Stromal cell of bone marrow (primary cell): ENCODE measurements at places on chromosomes 2 and 18.

- DNase-seq, result no peak
Measured at GRCh38 chr2:232466221-232466620, 10.3 kb downstream of the ALPI start.

GRCh38 chr2:191150600-191151330 lies at the start of gene STAT4:
Gene STAT4 (minus strand): TSS chr2:191150994. CDS start chr2:191148203, 2,791 bp downstream.
- no peak for DNase-seq

DNA sequence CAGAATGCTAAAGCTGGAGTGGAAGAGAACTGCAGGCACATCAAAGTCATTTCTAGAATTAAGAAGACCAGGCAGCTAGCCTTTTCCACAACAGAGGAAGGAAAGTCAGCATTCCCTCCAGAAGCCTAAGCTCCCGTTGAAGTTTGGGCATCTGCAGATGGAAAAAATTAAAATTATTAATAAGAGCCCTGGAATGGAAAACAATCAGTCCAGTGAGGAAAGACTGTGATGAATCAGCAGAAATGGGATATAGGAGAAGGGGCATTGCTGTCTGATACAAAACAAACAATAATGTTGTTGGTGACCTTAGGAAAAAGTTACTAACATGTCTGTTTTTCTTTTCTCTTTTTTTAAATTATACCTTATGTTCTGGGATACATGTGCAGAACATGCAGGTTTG lies 450.7 kb upstream of the SLC14A2 start:
- DNase-seq, result peak; percentile 56

DNA sequence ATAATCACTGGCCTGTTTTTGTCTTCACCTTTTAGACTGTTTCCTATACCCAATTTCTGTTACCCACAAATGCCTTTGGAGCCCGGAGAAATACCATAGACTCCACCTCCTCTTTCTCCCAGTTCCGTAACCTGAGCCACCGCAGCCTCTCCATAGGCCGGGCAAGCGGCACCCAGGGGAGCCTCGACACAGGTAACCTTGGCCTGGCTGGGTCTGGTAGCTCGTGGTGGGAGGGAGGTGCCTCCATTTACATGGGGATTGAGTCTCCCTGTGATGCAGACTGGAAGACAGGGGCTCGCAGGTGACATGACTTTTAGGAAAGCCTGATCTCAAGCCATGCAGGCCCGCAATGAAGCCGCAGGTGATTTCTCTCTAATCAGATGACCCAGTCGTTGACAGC lies 100.6 kb downstream of the CABLES1 start:
- DNase-seq, result no peak

DNA sequence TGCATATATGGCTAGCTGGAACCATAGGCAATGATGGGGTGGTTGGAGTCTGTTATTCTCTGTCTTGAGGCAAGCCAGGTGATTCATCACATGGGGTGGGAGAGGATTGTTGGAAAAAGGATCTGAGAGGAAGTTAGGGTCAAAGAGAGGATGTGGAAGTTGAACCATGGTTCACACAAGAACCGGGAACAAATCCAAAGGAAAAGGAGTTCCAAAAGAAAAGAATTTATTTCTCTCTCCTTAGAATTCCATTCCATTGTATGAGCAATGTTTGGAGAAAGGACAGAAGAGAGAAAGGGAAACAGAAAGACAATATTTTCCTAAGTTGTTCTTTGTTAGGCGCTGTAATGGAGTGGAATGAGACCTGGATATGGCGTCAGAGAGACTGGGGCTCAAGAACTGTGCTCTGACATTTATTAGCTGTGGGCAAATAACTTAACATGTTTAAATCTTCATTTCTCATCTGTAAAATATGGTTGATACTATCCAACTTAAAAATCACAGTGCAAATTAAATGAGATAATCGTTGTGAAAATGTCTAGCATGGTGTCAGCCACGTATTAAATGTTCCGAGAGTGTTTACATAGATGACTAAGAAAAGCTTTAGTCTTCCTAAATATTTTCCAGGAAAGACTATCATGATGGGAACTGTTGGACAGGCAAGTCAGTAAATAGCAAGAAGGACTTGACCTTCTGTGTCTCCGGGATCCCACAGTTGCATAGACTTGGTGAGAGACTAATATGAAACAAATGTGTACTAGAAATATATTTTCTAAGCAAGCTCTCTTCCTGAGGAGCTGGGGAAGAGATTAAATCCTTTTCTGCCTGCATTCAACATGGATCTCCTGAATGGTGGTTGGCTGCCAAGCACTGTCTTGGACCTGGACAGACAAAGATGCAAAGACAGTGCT lies 71.4 kb downstream of the TRIB2 start:
- peak; percentile 77 for DNase-seq

DNA sequence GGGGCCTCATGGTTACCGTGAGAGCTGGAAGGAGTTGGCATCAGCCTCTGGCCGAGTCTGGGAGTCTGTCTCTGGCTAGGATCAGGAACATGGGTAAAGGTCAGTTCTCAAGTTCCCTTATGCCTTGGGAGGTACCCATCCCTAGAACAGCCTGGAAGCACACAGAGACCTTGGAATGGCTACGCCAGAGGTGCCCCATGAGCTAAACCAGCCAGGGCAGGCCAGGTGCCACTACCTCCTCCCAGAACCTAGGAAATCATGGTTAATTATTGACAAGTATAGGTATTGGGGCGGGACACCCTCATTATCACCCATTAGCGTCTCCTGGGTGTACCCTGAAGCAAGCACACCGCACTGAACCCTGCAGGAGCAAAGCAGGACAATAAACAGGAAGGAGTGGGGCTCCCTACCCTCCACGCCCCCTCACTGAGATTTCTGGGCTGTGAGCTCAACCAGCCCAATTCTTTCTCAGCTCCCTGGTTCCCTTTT lies 3.0 kb upstream of the ASPRV1 start:
- no peak for DNase-seq

GRCh38 chr2:219282375-219282774 lies 3.2 kb downstream of the DNAJB2 start:
- DNase-seq, result no peak

GRCh38 chr18:37409878-37410277 lies 155.7 kb downstream of the CELF4 start:
- DNase-seq, result no peak

DNA sequence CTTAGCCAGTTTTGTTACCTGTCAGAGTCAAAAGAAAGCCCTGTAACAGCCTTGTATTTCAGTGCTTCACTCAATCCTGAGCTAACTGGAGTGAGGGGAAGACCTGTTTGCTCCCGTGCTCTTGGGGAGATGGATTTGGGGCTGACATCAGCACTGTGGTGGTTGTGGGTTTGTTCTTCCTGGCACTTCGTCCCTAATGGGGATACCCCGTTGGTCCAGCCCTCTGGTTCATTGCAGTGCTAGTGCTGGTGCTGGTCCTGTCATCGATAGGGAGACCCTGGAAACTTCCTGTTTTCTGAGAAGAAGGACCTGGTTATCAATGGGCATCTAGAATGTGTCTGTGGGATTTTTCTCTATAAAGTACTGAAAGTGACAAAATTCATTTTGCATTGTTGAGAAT lies 205.4 kb downstream of the ZNF407 start:
- no peak for DNase-seq

- no peak for DNase-seq
Measured at GRCh38 chr18:62612776-62613175, 90.0 kb downstream of the ZCCHC2 start.

DNA sequence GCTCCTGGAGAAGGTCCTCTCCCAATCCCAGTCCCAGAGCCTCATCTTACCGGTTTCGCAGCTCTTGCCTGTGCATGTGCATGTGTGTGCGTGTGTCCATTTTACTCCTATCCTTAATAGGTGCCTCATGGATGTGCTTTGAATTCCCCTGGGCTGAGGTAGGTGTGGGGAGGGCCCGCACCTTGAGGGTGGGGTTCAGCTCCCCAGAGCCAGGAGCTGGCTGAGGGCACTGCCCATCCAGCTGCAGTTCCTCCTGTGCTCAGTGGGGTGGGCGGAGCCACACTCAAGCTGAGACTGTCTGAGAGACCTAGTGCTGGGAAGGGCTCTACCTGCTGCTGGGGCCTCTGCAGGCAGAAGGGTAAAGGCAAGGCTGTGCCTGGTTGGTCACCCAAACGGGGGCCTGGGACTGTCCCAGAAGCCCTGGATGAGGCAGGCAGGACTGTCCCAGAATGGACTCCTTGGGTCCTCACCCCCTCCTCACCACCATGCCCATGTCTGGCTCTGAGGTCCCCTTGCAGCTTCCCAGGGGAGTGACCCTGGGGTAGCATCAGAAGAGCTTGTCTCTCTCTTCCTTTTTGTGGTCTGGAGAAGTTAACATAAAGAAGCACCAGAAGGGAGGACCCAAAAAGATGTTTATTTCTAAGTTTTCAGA lies 8.9 kb downstream of the GDF7 start:
- DNase-seq, result no peak

DNA sequence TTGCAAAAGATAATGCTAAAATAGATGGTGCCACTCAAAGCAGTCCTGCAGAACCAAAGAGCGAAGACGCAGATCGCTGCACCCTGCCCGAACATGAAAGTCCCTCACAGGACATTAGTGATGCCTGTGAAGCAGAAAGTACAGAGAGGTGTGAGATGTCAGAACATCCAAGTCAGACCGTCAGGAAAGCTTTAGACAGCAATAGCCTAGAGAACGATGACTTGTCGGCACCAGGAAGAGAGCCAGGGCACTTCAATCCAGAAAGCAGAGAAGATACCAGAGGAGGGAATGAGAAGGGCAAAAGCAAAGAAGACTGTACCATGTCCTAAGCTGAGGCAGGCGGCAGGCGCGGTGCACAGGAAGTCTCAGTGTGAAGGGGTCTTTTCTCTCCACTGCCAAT lies 34.8 kb upstream of the RBM44 start:
- no peak for DNase-seq

GRCh38 chr2:189517847-189518535 lies 62.6 kb downstream of the SLC40A1 start:
- DNase-seq, result peak; percentile 53

- no peak for DNase-seq
Measured at GRCh38 chr2:148102641-148103040, 81.8 kb downstream of the MBD5 start.

- no peak for DNase-seq
Measured at GRCh38 chr2:178506524-178506923, 26.3 kb downstream of the PLEKHA3 start.

DNA sequence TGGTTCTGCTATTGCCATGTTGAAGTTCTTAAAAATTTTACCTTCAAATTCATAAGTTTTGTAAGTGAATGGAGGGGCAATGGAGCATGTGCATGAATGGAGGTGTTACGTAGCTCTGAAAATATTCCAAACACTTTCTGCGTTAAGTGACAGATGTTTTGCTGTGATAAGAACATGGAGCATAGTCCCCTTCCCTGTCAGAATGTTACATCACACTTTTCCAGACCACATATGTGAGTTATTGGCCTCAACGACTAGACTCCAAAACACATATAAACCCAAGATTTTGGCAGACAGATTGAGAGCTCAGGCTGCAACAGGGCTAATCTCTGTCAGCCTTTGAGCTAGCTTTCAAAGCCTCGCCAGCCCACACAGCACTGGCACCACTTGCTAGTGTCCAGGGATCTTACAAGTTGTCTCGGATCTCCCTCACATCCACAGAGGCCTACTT lies 27.2 kb upstream of the MFSD6 start:
- DNase-seq, result no peak

DNA sequence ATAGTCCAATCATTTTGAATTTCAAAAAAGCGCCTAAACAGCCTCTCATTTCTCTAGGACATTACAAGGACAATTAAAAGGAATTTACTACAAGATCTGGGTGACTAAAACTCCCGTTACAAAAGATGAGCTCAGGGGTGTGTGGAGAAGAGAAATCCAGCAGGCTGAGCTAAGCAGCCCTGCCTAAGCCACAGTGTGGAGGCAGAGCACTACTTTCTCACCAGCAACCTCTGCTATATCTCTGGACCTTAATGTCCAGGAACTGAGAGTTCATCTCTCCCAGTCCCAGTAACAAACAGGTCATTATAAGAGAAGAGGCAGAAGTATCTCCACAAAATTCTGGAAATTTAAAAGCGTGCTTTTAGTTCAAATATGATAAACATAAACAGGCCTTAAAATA lies 18.9 kb upstream of the ANKRD62 start:
- DNase-seq, result no peak

GRCh38 chr2:149858216-149858615 lies 270.6 kb upstream of the MMADHC start:
- no peak for DNase-seq

DNA sequence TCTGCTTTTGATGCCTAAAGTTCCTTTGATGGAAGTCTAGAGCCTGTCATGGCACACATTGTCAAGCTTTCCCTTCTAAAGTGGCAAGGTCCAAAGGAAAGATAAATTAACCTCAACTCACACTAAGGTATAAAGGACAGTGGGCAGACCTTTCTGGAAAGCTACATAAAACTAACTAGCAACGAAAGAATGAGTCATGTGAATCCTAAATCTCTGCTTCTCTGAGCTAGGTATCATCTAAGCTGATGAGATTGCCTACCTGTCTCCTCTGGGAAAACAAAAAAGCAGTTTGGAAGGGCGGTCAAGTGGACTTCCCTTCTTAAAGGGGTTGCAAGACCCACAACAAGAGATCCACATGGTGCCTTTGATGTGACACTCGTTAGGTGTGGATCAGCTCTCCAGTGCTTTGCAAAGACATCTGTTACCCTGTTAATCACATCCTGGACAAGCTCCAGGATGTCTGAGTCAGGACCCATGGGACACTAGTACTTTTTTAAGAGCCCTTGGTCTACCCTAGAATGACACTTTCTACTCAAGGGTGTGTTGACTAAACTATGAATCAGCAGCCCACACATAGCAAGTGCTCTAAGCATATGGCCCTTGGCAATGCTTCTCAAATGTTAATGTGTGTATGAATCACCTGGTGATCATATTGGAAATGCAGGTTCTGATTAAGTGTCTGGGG lies 173.5 kb downstream of the ALK start:
- peak; percentile 95 for DNase-seq

- no peak for DNase-seq
Measured at GRCh38 chr2:15096873-15097272, 464.3 kb downstream of the NBAS start.

DNA sequence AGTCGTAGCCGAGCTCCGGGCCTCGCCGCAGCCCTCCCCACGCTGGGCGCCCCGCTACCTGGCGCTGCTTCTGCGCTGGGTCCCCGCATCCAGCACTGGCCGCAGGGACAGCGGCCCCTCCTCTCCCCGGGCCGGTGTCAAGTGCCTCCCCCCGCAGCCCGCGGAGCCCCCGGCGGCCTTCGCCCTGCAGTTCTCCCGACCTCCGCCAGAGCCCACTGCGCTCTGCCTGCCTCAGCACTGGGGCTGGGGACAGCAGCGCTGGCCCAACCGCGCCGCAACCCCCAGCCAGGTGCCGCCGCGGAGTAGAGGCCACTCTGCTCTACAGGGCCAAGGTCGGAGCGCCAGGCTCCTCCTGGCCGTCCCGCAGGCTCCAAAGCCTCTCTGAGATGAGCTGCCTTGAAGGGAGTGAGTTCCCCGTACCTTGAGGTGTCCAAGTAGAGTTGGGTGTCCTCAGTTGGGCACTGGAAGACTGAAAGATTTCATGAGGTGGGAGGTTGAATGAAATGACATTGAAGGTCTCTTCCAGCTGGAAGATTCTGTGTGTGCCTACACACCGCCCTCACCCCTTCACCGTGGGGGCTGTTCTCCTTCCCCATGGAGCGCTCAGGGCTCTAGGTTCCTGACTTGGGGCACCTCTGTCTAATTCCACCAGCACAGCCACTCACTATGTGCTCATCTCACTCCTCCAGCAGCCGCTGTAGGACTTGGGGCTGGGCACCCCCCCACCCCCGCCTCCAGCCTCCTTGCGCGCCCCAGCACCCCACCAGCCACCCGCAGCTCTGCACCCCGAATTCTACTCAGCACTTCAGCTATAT lies 854 bp upstream of the DNMT3A start:
- DNase-seq, result peak; percentile 52

GRCh38 chr2:26675651-26676255 lies 16.8 kb upstream of the KCNK3 start:
- DNase-seq, result no peak

GRCh38 chr2:200350850-200351285 lies 44.4 kb downstream of the SPATS2L start:
- no peak for DNase-seq
